ENCODE measurements at places on chromosomes 6 and 20.

- DNase-seq = no peak
Measured at GRCh38 chr6:81772741-81773140, 20.3 kb upstream of the TENT5A start.

- DNase-seq = no peak
Measured at GRCh38 chr20:50258790-50259483, 68.3 kb downstream of the CEBPB start.

- no peak for DNase-seq
Measured at GRCh38 chr6:160135907-160136655, 14.5 kb downstream of the SLC22A1 start.

DNA sequence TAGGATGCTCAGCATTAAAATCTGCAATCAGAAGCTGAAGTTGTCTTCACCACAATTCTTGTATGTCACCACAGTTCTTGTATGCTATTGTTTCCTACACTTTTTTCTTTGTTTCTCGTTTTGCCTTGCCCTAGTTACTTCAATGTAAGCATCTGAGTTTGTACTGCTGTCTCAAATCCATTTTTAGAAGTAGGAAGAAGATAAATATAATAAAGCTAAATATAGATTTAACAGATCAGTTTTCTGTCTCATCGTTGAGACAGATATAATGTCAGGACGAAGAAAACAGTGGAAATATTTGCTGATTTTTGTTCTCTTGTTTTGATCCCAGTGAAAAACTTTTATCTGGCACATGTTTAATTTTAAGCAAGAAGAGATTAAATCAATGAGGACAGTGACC is 318.0 kb downstream of the QKI start:
- no peak for DNase-seq

DNA sequence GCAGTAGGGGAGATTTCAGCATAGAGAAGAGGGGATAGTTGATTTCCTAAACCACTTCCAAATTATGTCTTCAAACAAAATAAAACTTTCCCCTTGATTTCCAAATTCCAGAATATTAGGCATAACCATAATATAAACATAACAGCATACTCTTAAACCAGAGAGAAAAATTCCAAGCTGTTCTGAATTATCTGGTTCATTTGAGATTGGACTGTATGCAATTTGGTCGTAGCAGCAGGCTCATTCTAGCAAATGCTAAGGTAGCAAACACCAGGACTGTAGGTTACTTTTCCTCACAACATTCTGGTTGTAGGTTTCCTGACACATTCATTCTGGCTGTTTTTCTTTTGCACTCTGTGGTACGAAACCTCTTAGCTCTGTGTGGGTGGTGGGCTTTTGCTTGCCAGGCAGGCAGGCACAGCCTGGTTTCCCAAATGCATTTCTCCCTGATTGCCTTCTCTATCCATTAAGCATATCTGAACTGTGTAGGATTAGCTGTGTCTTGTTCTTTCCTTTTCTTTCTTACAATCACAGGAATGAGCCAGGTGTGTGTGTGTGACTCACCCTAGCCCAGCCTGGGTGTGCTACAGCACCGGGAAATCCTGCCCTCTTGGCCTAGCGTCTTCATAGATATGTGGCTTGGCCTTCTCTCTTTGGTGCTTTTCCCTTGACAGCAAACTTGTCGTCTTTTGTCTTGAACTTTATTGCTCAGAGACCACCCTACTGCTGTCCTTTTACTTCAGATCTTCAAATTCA is 77.1 kb downstream of the JARID2 start:
- no peak for DNase-seq

DNA sequence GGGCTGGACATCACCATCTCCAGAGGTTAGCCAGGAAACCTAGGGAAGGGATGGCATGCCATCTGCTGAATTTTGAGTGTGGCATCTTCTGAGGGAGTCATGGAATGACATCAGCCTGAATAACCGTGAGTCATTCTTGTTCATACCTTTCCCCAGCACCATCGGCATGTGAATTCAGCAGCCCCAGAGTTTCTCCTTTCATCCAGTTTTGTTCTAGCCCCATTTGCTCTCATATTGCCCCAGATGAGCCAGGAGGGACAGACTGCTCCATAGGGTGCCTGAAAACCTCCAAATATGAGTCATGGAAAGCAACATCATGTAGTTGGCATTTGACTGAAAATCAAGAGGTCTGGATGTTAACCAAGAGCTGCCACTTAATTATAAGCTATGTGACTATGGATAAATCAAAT is 219.2 kb upstream of the SGK1 start:
- DNase-seq = no peak

- DNase-seq = no peak
Measured at GRCh38 chr20:63664143-63664851, 6.2 kb downstream of the RTEL1 start.

DNA sequence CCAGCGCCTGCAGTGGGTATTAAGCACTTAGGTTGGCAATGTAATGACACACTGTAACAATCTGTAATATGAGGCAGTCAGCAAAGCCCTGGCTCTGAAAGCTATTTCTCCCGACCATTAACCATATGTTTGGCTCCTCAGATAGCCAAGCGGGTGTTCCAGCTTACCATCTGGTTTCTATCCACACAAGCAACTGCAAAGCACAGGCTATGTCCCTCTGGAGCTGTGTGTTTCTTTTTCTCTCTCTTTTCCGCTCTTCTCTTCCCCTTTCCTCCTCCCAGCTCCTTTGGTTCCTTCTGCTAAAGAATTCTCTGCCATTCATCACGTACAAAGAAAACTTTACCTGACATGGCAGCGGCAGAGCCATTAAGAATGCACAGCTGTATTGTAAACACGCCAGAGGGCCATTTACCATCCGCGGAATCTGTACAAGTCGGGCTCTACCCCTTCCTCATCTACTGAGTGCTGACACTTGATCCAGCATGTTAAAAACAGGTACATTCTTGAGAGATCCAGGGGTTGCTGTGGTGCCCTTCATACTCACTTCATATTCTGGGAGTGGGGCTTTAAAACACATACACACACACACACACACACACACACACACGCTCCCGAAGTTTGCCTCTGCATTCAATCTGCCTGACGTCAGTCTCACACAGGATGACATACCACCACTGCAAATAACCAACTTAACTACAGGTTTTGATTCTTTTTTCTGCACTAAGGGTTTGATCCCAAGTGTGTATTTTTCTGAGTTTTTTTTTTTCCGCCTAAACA is 77.2 kb downstream of the BACH2 start:
- DNase-seq = no peak

GRCh38 chr20:2417213-2417541 is 36.5 kb downstream of the TGM6 start:
- DNase-seq = no peak

GRCh38 chr6:1636272-1636825 is 26.6 kb downstream of the FOXC1 start:
- no peak for DNase-seq

GRCh38 chr20:62972845-62973745 is 20.6 kb downstream of the SLC17A9 start:
- no peak for DNase-seq

DNA sequence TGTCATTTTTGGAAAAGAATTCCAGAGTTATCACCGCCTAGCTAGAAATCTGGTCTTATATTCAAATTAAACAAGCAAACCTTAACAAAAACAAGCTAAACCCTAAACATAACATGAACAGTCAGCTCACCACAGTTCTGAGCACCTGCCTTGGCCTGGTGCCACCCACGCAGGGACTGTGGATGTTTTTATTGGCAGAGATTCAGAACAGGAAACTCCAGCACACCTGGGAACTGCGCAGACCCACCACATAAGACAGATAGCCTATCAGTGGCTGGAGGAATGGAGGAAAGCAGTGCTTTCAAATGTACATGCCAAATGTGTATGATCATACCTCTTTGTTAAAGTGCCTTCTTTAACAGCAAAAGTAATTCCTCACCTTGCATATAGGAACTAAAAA is 8.9 kb downstream of the SLC16A10 start:
- DNase-seq = no peak

GRCh38 chr6:54248994-54249393 is 59.2 kb upstream of the TINAG start:
- DNase-seq = no peak

- DNase-seq = no peak
Measured at GRCh38 chr6:88374553-88374952, 208.4 kb upstream of the CNR1 start.

DNA sequence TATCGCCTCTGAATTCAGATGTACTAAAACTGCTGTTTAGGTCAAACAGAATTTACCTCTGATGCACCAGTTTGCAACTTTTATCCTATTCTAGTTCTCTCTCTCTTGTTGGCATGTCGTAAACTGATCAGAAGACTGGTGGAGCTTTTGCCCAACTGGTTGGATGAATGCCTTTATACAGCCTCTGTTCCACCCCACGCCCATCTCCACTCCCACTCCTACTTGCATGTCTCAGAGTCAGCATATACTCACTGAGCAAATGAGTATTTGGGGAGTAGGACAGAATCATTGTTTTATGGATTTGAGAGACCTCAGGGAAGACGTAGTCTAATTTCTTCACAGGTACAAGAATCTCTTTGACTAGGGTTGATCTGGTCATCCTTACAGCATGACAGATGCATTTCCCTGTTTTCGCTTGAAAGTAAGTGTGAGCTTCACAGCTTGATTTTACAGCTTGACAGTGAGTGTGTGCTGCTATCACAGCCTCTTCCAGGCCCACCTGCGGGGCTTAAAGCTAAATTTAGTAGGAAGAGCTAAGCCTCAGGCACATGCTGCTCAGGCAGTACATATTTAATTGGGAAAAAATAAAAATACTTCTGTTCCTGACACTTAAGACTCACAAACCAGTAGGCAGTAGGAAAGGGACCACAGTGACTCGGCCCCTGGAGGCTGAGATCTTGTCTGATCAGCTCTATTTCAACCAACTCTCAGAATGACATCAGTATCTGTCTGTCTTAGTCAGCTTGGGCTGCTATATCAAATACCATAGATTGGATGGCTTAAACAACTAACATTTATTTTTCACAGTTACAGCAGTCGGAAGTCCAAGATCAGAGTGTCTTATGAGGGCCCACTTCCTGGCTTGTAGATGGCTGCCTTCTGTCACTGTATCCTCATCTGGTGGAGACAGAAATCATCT is 30.4 kb downstream of the TRMT6 start:
- no peak for DNase-seq

GRCh38 chr20:1291191-1291741 is 25.2 kb downstream of the SNPH start:
- peak; percentile 83 for DNase-seq

DNA sequence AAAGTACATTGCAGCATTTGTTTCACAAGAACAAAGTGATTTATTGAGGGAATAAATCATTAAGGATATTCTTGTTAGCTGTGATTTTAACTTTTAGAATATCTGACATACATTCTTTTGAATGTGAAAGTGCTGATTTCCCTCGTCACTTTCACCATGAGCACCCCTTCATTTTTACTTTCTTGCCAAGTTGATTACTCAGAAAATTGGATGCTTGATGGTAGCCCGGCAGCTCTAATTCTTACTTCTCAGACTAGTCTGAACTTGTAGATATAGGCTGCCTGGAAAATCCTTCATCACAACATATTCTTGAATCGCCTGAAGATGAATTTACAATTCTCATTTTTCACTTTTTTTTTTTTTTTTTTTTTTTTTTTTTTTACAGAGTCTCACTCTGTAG is 147.1 kb upstream of the SMLR1 start:
- DNase-seq = no peak

DNA sequence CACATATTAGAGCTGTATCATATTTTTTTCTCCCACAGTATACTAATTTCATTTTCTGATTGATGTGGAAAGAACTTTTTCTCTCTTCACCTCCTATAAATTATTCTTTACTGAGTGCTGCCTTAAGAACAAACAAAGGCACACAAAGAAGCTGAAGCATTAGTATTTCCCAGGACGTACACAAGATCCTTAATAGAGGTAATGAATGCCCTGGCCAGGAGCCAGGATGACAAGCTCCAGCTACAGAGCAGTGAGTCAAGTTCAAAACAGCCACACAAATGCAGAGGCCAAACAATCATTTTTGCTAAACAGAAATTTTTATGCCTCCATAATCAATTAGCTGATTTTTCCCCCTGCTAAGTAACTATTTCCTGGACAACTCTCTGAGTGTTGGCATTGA is 639.6 kb downstream of the EPHA7 start:
- no peak for DNase-seq

GRCh38 chr6:87297119-87297518 is 25.3 kb upstream of the SMIM8 start:
- DNase-seq = no peak

DNA sequence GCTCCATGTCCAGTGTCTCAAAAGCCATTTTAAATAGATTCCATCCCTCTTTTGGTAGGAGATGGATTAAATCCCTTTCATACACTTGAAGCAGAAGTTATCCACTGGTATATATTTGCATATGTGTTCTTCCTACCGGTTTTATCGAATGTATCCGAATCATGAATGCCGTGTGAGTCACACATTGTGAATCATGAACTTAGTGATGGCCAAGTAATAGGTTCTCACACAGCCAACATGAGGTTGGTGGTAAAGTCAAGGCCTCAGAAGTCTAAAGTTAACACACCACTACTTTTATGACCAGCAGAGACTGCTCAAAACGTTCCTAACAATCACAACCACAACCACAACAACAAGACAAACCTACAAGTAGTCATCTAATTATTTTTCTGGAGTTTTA is 345.5 kb downstream of the THBS2 start:
- DNase-seq = no peak

GRCh38 chr6:134517145-134517658 is 199.3 kb upstream of the SGK1 start:
- no peak for DNase-seq

DNA sequence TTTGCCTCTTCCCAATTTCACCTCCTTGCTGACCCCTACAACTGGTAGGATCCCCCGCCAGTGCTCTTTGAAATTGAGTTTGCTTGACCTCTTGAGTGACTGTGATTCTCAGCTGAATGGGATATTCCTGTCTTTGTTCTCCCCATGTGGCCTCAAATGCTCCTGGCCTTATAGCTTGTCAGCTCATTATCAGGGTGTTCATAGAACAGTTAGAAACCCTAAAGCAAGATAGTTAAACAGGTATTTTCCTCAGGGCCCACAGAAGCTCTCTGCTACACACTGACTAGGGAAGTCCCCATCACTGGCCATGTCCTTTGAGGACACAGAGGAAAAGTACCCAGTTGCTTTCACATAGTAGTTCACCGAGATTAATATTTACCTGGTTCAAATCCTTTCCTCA is 211.5 kb upstream of the DTNBP1 start:
- no peak for DNase-seq

DNA sequence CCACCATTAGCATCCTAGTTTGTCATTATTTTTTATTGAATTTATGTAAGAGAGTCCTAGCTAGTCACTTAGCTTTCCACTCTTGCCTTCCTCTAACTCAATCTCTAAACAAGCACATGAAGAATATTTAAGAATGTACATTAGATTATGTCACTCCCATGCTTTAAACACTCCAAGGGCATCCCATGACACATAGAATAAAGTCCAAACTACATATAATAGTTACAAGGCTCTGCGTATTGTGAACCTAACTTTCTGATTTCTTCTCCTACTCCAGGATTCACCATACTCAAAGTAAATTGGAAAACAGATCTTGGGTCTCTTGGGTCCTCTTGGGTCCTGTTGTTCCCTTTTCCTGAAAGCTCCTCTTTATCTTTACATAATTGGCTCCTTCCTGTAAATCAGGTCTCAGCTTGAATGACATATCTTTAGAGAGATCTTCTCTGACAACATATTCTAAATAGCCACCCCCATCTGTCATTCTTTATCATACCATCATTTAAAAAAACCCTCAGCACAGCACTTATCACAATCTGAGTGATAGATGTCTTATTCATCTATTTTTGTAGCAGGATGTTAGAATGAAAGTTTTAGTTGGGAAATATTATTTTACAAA is 1042.4 kb upstream of the FLRT3 start:
- no peak for DNase-seq

- no peak for DNase-seq
Measured at GRCh38 chr6:17022604-17023003, 79.2 kb upstream of the STMND1 start.

Measured in dorsolateral prefrontal cortex (tissue), 122 donors.